ENCODE measurements at places on chromosomes 16 and 17.

- DNase-seq, result no peak
Observed at GRCh38 chr17:55495239-55495638, 16.0 kb downstream of the SMIM36 start.

DNA sequence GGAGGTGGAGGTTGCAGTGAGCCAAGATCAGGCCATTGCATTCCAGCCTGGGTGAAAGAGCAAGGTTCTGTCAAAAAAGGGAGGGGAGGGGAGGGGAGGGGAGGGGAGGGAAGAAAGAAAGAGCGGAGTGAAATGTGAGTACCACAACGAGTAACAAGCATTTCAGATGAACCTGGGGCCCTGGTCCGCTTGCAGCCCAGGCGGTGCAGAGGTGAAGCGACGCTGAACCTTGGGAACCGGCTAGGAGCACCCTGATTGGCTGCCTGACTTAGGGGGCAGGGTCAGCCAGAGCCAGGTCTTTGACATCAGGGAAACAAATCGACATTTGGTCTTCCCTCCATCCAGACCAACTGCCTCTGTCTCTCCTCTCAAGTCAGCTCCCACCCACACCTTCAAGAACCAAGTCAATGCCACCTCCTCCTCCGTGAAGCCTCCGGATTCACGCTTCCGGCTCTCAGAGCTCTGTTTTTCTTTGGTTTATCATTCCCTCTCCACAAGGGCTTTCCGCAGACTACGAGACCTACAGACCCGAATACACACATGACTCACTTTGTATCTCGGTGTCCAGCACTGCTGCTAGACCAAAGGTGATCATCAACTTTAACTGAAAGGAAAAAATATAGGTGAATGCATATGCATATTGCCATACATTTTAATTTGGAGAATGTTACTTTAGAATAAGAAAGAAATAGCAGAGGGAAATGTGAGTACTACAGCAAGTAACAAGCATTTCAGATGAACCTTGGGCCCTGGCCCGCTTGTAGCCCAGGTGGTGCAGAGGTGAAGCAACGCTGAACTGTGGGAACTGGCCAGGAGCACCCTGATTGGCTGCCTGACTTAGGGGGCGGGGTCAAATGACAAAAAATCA is 19.3 kb downstream of the OR1F1 start:
- no peak for DNase-seq

DNA sequence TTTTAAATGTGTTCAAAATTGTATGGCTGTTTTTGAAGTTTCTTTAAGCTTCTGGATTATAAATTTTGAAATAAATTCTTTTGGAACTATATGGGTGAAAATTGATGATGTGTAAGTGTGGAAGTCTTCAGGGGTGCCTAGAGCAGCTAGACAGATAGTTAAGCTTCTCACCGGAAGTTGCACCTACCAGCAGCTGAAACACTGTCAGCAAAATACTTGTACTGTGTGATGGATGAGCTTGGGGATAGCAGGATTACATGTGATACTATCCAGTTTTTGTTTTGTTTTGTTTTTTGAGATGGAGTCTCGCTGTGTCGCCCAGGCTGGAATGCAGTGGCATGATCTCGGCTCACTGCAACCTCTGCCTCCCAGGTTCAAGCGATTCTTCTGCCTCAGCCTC is 19.7 kb downstream of the RBL2 start:
- no peak for DNase-seq

- peak; percentile 76 for DNase-seq
Observed at GRCh38 chr17:81142301-81143199, 22.8 kb upstream of the PVALEF start.

DNA sequence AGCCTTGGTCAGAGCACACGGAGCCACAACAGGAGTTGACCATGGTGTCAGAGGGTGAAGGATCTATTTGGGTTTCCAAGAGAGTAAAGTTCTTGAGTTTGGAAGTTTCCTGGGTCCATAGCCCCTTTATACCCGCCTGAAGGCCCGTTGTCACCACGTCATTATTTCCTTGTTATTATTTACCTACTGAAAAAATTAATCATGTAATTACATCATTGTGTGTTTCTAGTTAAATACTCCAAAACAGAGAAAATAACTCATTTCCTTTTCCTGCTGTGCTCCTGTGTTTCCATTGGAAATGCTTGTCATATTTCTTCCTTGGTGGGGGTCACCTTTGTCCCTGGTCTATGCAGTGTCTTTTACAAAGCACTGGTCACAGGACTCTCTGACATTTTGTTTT is at the start of gene KRTAP4-8:
Gene KRTAP4-8, minus strand, starts transcription at position 101 of the 400 bp plus-strand sequence. Its CDS starts 58 bp downstream, at position 43.
- no peak for DNase-seq

- no peak for DNase-seq
Observed at GRCh38 chr16:28984619-28985135, at the start of gene LAT. Gene LAT (plus strand): TSS chr16:28985052. CDS start chr16:28985418, 366 bp downstream.

GRCh38 chr16:84396537-84397008 is 28.2 kb downstream of the ATP2C2 start:
- DNase-seq, result no peak

DNA sequence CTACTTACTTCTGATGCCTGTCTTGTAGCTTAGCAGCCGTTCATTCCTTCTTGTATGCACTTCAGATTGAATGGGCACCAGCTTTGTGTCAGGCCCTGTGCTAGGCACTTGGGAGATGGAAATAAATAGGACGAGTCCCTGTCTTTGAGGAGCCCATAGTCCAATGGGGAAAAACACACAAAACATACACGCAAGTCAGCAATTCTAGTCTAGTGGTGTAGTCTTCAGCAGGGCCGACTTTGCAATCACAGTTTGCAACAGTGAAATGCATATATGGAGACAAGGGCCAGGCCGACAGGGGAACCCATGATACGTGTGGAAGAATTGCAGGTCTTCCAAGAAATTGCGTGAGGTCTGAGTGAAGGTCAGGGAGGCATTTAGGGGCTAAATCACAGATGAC is 262.6 kb downstream of the MAF start:
- no peak for DNase-seq

DNA sequence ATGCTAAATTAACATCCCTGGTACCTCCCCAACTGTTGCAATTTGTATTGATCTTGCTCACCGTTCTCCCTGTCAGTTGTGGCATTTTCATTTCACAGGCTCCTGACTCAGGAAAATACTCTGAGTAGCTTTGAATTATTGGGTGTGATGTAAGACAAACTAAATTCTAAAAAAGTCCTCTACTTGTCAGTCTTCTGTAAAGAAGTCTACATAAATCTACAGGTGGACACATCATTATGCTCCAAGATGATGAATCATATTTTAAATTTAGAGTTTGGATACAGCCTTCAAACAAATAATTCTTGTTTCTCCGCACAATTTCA is 47.2 kb downstream of the MARCHF10 start:
- no peak for DNase-seq

GRCh38 chr16:11575223-11575589 is 11.5 kb downstream of the LITAF start:
- DNase-seq, result no peak

- DNase-seq, result no peak
Observed at GRCh38 chr16:68749432-68749831, 12.3 kb downstream of the CDH1 start.

DNA sequence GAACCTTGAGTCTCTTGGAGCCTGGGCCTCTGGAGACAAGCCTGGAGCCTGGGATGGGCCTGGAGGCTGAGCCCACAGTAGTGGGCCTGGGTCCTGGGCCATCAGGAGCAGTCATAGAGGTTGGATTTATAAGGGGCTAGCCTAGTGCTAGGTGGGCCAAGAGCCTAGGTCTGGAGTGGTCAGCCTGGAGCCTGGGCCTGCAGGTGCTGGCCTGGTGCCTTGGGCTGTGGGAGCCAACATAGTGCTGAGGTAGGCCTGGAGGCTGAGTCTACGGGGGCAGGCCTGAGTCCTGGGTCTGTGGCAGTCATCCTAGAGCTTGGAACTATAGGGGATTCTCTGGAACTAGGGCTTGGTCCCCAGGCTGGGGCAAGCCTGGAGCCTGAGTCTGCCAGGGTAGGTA is 414.1 kb downstream of the XYLT1 start:
- DNase-seq, result no peak

DNA sequence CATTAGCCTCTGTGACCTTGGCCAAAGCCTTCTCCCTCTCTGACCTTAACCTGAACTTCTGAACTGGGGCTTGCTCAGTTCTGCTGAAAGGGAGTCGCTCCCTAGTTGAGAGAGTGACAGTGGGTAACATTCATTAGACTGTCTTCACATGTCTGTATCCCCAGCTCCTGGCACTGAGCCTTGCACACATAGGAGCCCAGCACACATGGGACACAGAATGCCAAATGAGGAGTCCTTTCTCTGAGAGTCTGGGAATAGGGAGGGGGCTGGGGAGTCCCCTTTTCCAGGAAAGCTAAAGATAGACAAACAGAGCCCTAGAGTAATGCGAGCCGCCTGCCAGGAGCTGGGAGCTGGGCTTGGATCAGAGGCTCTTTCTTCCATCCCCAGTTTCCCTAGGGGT is 2.5 kb downstream of the TAC4 start:
- DNase-seq, result no peak

DNA sequence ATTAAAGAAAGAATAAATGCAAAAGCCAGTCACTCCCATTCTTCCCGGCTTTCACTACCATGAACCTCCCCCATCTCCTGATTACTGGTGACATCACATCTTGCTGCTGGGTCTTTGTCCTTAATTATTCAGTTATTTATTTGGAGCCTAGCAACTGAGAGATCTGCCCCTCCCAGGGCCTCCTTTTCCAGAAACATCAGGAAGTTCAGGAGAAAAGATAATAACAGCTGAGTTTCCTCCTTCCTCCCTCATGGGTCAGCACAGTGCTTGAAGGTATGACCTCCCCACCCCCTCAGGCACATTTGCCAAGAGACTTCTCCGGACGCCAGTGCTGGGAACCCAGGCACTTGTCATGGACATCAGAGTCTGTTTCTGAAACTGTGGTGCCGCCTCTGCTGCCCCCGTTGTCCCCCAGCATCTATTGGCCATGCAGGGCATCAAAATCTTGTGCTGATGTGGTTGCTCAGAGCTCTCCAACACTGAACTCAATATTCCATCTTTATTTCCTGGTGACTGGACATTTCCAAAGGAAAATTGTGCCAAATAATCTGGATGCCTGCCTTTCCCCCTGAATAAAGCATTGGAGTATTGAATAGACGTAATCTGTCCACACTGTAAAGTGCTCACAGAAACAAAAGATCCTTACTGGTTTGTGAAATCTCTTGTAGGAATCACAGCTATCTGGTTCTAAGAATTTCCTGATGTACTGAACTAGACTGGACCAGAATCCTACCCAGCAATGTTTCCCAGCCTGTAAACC is 71.8 kb downstream of the ZNF18 start:
- no peak for DNase-seq

DNA sequence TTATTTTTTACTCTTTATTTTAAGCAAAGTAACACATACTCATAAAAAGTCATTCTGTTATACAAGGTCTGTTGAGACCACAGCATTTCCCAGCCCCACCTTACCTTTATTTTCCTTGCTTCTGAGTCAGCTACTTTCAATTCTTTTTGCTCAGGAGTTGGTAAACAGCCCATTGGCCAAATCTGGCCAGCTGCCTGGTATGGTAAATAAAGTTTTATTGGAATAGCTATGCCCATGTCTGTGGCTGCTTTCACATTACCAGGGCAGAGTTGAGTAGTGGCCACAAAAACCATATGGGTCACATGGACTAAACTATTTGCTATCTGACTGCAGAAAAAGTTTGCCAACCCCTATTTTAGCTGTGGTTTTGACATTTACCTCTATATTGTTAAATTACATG is 3.4 kb upstream of the NSRP1 start:
- no peak for DNase-seq

GRCh38 chr16:84905965-84906460 is 86.2 kb downstream of the CRISPLD2 start:
- DNase-seq, result no peak

GRCh38 chr17:78345791-78346494 is 13.9 kb downstream of the SOCS3 start:
- no peak for DNase-seq

All from substantia nigra (tissue), 51 donors.